Activated CD4-positive, alpha-beta T cell treated with anti-CD3 and anti-CD28 coated beads, Interleukin-2, amount 50 U/mL, for 4 hours (primary cell): ENCODE measurements at places on chromosomes 6 and 20.

DNA sequence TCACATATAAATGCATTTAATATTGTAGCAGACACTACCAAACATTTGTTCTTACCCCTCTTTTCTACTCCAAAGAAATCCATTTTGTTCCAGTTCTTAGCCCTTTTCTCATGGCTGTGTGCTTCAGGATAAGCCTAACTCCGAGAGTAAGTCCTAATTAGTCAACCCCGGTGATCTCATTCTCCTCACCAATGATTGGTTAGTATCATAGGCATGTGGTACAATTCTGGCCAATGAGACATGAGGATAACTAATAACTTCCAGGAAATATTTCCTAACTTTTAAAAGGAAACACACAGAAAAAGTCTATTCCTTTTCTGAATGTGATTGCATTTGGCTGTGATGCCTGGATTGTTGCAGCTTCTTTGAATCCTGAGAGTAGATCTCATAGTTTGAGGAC lies 116.0 kb downstream of the GPR63 start:
- no peak for DNase-seq

DNA sequence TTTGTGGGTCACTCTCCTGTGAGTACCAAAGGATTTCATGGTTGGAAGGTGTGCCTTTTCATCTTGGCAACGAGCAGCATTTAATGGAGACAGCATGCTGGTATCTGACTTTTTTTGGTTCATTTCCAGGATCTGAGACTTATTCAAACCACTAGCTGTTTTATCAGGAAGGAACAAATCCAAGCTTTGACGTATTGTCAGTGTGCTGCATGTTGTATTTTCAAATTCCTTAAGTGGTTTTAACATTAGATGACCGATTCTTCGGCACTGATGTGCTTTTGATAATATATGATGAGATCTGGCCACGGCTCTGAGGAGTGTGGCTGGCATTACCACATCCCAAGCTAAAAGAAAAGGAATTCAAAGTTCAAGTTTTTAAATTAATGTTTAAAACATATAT lies 6.4 kb downstream of the RMND1 start:
- DNase-seq, result no peak

DNA sequence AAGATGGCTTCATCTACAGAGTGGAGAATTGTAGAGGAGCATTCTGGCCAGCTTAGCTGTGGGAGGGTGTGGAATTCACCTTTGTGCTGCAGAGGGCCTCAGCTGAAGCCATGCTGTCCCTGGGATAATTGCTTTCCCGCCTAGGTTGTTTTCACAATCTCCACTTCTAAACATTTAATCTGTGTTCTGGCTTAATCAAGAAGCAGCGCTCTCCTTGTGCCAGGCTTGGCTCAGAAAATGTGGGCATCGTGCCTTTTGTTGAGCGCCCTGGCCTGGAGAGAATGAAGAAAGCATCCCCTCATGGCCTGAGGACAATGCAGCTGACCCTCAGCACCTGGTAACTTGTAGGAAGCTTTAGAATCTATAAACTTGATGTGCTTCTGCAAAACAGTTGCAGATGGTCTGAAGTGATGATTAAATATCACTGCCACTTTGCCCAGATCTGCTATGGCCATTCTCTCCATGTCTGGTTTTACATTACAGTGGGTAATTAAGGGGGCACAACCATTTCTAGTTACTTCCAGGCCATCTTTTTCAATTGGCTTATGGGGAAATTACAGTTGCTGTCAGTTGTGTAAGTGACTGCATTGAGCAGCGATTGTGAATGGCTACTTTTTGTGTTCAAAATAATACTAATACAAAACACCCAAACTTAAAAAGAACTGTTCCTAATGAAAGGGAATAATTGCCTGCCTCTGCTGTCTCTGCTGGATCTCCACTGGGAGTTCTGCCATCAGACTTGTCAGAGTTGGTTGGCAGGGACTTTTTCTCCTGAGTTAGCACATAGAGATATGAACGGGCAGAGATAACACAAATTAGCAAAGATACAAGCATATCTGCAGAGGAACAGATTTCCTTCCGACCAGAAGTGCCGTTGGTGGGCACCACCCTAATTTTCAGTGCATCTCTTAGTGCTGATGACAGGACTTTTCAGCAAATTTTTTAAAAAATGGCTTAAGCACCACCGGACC lies 18.4 kb downstream of the CTNNBL1 start:
- DNase-seq, result no peak

- DNase-seq, result no peak
These were observed 14.1 kb upstream of the TENT5A start for GRCh38 chr6:81766482-81767069.

DNA sequence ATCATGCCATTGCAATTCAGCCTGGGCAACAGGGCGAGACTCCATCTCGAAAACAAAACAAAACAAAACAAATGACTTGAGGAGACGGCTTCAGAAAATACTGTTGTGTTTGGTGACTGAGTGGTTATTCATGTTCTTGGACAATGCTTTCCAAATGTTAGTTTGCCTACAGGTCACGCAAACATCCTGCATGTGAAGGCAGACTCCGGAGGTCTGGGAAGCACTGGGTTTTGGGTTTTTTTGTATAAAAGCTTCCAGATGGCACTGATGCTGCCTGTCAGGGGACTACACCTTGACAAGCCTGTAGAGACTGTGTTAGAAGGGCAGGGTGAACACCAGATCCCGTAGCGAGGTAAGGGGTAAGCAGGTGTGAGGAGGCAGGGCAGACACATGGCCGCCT lies 81.7 kb downstream of the THBS2 start:
- no peak for DNase-seq

GRCh38 chr6:11589261-11589660 lies 51.7 kb downstream of the TMEM170B start:
- DNase-seq, result no peak

GRCh38 chr20:33640287-33640686 lies 21.8 kb upstream of the C20orf144 start:
- no peak for DNase-seq

- peak; percentile 49 for DNase-seq
These were observed 31.6 kb upstream of the NOTCH4 start for GRCh38 chr6:32255199-32256153.

- DNase-seq, result no peak
These were observed 37.1 kb upstream of the EZR start for GRCh38 chr6:158856261-158856660.

DNA sequence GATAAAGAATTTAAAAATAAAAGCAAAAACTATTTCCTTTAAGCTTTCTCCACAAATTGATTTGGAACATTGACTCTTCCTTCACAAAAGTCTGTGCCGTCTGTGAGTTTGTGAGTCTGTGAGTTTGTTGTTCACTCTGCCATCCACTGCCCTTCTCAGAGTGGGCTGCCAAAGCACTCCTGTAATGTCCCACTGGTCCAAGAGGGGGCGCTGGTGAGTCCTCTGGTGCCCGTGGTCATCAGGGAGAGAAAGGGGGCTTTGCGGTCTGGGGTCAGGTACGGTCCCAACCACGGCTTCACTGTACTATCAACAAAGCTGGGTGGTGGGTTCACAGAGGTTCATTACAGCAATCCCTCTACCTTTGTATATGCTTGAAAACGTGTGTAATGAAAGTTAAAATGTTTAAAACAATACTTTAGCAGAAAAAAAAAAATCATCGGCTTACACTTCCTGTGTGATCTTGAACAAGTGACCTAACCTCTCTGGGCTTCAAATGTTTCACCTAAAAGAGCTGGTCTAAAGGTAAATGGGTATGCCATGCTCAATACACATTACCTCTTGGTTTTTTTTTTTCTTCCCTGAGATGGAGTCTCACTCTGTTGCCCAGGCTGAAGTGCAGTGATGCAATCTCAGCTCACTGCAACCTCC lies 5.6 kb upstream of the ANKRD60 start:
- peak; percentile 32 for DNase-seq

DNA sequence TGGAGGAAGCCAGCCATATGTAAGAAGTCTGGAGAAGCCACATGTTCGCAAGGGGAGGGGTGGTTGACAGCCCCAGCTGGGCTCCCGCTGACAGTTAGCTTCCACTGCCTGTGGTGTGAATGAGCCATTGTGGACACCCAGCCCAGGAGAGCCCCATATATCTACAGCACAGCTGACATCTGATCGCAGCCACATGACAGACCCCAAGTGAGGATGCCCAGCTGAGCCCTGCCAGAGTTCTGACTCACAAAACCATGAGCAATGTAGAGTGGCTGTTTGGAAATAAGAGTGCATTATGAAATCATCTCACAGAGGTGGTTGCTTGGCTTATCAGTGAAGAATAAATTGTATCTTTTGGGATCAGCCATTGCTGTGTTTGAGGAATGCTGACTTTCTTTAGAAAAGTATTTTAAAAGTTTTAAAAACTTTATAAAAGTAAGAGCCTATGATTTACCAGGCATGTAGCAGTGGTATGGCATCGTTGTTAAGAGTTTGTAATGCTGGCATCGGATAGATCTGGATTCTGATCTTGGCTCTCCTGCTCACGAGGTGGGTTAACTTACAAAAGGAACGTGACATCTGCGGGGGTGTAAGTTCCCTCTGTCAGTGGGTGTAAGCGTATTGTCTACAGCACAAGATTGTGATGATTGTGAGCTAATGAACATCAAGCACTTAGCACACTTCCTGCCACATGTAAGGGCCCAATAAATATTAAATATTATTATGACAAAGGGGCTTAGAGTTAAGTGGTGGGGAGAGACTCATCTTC lies 24.1 kb downstream of the CFAP61 start:
- no peak for DNase-seq

DNA sequence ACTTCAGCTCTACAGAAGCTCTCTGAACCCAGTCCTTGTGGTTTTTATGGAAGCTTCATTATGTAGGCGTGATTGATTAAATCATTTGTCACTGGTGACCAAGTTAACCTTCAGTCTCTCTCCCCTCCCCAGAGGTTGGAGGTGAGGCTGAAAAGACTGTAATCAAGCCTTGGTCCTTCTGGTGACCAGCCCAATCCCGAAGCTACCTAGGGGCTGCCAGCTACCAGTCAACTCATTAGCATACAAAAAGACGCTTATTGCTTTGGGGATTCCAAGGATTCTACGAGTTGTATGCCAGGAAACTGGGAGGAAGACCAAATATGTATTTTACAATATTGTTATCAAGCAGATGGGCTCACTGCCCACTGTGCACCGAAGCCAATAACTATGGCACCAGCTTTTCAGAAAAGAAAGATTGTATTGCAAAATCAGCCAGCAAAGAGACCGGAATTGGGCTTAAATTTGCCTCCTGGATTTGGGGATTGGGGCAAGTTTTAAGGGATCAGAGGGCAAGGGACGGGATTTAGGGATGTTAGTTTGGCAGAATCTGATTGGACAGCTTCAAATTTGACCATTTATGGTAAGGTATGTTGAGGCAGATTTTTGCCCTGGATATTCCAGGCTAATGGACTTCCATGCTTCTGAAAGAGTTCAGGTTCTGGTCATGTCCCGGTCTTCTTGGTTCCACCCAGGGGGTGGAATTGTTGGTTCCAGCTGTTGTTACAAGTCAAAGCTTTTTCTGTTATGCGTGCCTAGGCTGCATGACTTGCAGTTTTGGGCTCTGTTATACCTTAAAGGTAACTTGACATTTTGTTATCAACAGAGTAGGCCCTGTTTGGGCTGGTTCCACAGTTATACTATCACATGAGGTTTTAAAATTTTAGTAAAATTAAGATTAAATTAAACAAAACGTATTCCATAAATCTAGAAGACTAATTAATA lies 167.4 kb downstream of the COL9A1 start:
- DNase-seq, result no peak

- DNase-seq, result no peak
These were observed 5.0 kb downstream of the FAM209B start for GRCh38 chr20:56537997-56538396.

GRCh38 chr6:119880840-119881239 lies 531.3 kb upstream of the MAN1A1 start:
- no peak for DNase-seq

DNA sequence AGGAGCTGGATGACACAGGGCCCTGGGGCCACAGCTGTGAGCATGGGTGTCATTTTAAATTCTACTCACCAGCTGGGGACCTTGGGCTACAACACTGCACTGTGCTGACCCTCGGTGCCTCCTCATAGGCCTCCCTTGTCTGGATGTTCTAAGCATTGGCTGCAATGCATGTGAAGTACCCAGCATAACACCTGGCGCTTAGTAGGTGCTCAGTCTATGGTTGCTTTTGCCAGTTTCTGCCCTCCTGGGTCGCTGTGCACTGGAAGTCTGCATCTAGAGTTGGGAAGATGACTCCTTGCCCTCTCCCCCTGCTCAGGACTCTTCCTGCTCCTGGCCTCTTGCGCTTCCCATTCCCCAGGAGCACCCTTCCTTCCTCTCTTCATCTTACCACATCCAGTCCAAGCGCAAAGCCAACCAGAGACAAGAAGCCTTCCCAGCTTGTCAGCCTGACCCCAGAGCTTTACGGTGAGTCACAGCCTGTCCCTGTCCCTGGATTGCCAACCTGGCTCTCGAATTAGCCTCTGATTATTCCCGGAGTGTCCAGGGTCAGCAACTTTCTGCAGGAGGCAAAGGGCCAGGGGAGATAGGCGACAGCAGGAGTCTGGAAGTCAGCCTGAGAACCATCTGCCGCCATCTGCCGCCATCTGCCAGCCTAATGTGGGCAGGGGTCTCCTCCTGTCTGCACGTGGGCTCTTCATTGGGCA lies 8.8 kb downstream of the SLC13A3 start:
- DNase-seq, result no peak

- DNase-seq, result no peak
These were observed 119.1 kb upstream of the PDE10A start for GRCh38 chr6:165782134-165782533.

DNA sequence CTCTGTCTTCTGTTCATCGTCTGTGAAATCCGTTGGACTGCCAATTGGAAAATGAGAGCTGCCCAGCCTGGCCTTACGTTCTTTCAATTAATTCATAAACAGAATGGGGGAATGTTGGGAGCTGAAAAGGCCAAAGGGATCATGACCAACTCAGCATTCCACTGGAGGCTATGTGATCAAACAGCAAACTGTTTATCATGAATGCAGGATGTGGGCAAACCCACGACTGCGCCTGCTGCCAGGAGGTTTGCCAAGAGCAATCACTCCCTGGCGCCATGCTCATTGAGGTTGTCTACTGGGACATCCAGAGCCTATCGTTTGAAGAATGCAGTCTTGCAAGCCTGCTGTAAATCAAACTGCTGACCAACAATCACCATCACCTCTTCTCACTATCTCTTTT lies 9.3 kb upstream of the FKBP1A start:
- DNase-seq, result no peak

DNA sequence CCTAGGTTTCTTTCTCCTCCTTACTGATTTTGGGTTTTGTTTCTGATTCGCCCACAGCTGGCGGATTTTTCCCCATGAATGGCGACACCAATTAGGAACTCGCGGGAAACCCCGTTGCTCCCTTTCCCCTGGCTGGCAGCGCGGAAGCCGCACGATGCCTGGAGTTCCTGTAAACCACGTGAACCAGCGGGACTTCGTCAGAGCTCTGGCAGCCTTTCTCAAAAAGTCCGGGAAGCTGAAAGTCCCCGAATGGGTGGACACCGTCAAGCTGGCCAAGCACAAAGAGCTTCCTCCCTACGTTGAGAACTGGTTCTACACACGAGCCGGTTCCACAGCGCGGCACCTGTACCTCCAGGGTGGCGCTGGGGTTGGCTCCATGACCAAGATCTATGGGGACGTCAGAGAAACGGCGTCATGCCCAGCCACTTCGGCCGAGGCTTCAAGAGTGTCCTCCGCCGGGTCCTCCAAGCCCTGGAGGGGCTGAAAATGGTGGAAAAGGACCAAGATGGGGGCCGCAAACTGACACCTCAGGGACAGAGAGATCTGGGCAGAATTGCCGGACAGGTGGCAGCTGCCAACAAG lies 3.2 kb upstream of the SEC23B start:
- no peak for DNase-seq
